ENCODE measurements at places on chromosomes 5 and 9. TPM values are rescaled to one million over a fixed set of nuclear protein-coding genes. Genes with fewer than 3 reads are reported as not detected.

WASHC1 gene
- 1.7 TPM for total RNA-seq

HTR1A gene
- not detected for total RNA-seq

AGXT2 gene
- total RNA-seq, result 49.4 TPM

DNA sequence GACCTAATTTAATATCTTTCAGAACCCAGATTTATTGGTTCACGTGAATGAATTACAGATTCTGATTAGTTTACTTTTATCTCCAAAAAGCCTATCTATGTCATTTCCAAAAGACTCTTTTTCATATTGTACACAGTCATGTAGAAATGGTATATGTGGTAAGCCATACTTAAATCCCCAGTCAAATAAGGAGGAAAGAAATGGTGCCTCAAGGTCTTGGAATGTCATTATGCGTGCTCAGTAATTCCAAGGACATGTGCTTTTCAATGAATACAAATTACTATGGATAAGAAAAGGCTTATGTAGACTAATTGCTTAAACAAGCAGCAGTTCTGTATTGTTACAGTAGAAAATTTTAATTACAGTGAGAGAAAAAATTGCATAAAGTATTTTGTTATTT lies 64.1 kb upstream of the TYRP1 start:
- DNase-seq, result no peak
- no peak overlapping the region for H3K4me3 ChIP-seq
- no peaks in the 10 kb centered on the region for H3K4me1 ChIP-seq
- H3K27ac ChIP-seq, result no peak overlapping the region

PCDHGA10 gene
- 3.9 TPM for total RNA-seq

All from liver (tissue), 10 donors.